CD4-positive, alpha-beta T cell treated with Interleukin-6 for 4 hours (primary cell): ENCODE measurements at places on chromosomes 11 and 22.

GRCh38 chr22:47257976-47258375 lies 495.5 kb downstream of the TBC1D22A start:
- DNase-seq: no peak

DNA sequence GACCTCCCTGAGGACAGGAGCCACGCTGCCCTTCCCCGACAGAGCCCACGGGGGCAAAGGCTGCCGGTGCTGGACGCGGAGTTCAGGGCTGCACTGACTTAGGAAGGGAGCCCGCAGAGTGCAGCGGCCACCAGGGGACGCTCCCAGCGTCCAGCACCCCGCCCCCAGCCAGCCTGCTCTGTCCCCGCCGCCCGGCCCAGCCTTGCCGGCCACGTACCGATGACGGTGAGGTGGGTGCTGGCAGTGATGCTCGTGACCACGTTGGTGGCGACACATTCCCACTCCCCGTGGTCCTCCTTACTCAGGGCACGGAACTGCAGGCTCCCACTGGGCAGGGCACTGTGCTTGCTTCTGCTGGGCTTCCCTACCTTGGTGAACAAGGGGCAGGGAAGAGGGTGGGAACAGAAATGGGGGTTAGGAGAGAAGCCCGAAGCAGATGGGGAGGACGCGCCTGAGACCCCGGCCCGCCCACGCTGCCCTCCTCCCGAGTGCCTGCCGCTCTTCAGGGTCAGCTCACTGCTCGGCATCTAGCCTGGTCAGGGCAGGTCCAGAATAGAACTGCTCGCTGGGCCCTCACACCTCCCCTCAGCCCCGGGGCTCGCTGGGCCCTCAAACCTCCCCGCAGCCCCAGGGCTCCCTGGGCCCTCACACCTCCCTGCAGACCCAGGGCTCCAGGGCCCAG lies 25.9 kb downstream of the IGSF9B start:
- no peak for DNase-seq

DNA sequence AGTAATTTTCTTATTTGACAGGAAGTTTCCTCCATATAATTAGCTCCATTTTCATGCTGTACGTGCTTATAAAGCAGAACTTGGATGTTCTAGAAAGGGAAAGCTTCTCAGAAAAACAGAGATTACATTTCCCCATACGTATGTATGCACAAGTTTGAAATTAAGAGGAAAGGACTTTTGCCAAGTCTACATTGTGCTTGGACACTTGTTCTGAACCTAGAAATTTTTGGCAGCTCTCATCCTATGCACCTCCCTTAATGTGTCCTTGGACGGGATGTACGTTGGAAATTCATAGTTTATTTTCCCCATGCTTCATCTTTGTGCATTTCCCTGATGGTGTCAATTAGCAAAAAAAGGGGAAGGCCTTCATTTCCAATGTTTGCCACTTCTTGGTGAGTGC lies 322.7 kb downstream of the BLID start:
- no peak for DNase-seq

DNA sequence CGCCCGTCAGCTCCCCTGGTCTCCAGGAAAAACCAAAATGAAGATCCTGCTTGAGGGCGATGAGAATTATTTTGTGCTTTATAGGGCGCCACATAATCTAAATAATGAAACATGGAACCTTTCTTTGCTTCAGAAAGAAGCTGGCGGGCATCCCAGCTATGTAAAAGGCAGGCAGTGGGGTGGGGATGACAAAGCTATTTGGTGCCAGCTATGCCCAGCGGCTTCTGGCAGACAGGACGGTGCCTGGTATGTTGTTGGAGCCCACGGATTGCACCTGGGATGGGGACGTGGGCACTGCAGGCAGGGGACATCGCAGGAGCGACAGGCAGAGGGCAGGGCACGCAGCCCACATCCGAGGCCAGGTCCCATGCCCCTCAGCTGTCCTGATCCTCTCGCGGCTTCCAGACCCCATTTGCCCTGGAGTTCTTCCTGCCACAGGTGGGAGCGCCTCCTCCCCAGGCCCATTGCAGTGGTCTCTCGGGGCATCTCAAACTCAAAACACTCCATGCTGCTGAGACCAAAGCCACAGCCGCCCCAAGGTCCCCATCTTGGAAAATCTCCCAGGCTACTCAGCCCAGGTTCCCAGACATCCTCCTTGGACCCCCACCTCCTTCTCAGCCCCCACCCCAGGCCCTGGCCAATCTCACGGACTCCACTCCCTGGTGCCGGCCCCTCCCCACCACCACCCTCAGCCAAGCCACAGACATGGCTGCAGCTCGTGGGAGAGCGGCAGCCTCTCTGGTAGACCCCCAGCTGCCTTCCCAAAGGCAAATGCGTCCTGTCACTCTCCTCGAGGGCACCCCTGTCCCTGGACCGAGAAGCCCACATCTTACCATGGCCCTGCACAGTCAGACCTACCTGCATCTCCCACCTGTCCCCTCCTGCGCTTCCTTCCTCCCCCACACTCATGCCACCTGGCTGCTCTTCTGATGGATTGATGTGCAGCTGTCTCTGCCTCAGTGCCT lies 45.7 kb downstream of the SHISAL1 start:
- DNase-seq: no peak

DNA sequence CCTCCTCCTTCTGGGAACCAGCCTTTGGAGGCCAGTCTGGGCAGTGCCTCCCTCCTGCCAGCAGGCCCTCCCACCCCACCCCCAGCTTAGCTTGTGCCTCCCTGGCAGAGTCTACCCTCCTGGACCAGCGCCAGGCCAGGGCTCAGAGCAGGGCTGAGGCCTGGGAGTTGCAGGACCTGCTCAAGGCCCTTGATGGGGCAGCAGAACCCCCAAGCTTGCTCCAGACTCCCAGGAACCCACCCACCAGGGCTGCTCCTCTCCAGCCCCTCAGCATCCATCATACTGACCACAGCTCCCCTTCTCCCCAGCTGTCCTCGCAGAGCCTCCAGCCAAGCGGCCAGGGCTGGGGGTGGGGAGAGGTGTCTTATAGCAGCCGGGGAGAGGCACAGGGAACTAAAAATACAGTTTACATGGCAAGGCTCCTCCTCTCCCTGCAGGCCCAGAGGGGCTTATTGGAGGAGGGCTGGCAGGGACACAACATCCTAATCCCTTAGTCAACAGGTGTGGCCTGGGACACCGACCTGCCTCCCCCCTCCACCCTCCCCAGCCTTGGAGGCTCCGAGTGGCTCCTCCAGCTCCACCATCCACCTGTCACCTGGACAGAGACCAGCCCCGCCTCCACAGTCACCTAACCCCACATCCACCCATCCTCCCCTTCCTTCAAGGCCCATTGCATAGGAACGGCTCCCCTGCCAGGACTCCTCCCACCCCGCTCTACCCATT lies 5.2 kb upstream of the MB start:
- DNase-seq: no peak

DNA sequence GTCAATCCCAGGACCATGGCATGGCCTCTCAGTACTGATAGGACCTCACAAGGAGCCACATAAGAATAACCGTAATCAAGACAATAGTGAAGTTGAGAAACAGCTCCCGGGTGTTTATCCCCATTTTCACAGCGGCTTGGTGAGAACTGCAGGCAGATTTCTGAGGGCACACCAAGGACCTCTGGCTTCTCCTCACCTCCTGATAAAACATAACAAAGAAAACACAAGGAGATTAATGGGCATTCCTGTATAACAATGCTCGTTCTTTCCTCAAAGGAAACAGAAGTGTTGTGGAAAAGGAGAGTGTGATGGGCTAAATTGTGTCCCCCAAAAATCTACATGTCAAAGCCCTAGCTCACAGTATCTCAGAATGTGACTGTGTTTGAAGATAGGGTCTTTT lies 4.0 kb downstream of the SLN start:
- DNase-seq: no peak

DNA sequence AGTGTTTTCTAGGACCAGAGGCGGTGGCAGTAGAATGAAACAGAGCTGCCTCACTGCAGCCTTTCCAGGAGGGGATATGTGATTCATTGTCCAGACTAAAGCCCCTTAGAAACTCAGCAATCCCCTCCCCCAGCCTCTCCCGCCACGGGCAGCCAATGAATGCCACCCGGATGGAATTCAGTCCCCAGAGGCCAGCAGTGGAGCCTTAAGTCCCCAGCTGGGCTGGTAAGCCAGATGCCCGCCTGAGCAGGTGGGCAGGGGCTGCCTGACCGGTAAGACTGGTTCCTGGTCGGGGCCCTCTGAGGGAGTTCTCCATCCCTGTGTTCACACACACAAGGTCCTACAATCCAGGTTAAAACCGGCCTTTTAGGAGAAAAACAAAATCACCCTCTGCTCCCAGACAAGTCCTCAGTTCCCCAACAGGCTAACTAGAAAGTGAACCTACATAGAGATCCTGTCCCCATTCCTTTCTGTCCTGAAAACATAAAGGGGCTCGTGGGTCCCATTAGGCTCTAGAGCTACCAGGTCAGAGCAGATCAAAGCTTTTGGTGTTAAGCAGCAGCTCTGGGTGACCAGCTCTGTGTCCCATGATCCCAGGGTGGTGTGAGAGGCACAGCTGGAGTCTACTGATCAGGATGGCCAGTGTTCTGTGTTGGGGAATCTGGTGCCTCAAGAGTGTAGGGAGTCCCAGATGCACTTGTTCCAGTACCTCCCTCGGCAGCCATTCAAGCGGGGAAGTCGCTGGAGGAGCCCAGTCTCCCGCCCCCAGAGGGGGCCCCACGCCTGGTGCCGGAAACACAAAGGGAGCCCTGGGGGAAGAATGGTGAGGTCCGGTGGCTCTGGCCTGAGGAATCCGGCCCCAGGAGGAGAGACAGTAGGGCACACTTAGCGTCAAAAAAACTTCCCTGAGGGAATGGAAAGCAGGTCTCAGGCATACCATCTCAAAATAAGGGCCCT lies 2.6 kb downstream of the PATZ1 start:
- DNase-seq: peak; percentile 35

DNA sequence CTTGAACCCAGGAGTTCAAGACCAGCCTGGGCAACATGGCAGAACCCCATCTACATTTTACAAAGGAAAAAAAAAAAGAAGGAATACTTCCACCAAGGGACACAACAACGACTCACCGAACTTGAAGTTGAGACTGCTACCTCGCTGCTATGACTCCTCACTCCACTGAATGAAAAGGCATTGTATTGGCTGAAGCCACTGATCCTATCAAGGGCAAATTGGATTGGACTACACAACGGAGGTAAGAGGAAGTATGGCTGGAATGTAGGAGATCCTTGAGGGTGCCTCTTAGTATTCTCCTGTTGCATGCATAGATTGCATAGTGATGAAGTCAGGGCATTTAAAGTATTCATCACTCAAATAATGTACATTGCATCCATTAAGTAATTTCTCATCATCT lies 97.9 kb downstream of the CWF19L2 start:
- DNase-seq: no peak

- no peak for DNase-seq
Measured at GRCh38 chr22:43722444-43722843, 89.7 kb downstream of the EFCAB6 start.

DNA sequence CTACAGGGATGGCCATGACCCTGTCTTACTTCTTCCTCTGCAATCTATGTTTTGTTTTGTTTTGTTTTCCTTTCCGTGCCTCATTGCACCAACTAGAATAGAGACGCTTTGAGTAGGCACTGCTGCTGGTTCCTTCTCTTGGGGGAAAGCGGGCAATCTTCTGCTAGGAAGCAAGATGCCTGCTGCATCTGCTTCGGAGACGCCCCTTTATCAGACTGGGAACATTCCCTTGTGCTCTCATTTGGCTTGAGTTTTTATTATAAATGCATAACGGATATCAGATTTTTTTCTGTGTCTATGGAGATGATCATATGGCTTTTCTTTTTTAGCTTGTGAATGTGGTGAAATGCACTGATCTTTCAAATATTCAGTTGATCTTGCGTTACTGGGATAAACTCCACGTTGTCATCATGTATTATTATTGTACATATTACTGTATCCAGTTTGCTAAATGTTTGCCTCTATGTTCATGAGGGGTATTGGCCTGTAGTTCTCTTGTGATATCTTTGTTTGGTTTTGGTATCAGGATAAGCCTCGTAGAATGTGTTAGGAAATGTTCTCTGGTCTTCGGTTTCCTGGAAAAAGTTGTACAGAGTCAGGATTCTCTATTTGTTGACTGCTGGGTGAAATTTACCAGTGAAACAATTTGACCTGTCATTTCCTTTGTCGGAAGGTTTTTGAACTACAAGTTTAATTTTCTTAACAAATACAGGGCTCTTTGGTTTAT lies 23.4 kb upstream of the KRTAP5-6 start:
- no peak for DNase-seq

GRCh38 chr11:119990309-119991021 lies 147.4 kb downstream of the TRIM29 start:
- no peak for DNase-seq

- DNase-seq: peak; percentile 64
Measured at GRCh38 chr11:60951904-60952741, at the start of gene SLC15A3. TSS of gene SLC15A3 (minus strand) at chr11:60952176. CDS start at chr11:60951551, 625 bp downstream.

DNA sequence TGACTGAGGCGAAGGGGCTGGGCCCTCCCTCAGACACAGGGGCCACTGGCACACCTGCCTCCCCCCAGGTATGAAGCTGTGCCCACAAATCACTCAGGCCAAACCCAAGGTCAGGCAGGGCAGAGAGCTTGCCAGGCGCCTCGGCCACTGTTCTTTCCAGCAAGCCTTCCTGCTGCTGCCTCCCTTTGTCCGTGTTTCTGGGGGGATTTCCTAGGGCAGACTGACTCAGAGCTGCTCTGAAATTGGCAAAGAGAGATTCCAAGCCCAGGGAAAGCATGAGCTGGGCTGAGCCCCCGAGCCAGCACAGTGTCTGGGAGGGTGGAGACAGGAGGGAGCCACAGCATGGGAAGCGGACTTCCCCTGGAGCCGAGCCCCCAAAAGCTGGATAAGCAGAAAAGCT lies 33.2 kb downstream of the PPP2R1B start:
- DNase-seq: no peak

DNA sequence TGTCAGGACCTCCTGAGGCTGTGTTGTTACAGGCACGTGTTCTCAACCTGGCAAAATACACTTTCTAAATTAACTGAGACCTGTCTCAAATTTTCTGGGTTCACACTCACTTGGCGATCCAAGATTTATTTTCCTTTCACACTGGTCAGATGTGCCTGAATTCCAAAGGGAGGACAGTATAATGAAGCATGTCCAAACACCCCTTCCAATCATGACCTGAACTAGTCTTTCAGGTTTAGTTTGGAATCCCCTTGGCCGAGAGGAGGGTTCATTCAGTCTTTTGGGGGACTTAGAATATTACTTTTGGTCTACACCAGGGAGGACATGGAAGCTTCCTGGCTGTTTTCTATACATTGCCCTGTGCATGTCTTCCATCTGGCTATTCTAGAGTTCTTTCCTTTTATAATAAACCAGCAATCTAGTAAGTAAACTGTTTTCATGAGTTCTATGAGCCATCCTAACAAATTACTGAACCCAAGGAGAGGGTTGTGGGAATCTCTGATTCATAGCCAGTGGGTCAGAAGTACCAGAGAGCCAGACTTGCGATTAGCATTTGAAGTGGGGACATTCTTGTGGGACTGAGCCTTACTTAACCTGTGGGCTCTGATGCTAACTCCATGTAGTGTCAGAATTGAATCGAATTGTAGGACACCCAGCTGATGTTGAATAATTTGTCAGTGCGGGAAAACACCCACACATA lies 14.8 kb upstream of the TMEM216 start:
- DNase-seq: no peak

GRCh38 chr11:124197999-124198398 lies 14.9 kb downstream of the OR10D3 start:
- no peak for DNase-seq

- no peak for DNase-seq
Measured at GRCh38 chr11:102831489-102832440, 11.6 kb downstream of the MMP3 start.
